ENCODE measurements at places on chromosomes 11 and 22.

DNA sequence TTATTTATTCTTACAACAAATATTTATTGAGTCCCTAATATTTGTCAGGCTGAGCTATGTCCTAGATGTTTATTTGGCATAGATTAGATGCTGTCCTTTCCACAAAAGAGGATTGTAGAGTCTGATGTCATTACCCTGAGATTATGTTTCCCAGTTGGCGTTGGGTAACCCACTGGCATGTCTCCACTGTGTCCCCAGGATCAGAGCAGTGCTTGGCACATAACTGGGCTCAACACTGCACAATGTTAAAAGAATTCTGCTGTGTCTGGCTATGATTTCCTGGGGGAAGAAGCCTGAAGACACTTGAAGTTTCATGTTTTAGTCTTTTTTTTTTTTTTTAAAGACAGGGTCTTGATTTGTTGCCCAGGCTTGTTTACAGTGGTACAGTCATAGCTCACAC is 4.0 kb downstream of the RCN1 start:
- no peak for DNase-seq

GRCh38 chr11:22459048-22459447 is 120.9 kb downstream of the SLC17A6 start:
- no peak for DNase-seq

DNA sequence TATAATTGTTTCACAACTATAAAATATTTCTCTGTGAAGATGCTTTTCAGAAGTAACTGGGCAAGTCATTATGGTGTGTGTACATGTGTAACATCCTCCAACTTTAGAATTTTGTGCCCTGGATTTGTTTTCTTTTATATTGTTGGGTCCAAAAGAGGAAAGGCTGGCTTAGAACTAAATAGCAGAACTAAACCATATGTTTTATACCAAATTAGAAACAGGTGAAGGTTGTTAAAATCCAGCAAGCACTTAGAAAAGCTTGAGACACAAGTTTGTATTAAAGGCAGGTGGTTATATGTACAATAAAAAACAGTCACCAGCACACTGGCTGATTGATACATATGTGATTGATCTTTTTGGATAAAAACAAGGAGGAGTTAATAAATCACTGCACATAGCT is 158.5 kb downstream of the WNT11 start:
- no peak for DNase-seq

GRCh38 chr11:10456519-10456918 is 1.5 kb downstream of the AMPD3 start:
- no peak for DNase-seq

DNA sequence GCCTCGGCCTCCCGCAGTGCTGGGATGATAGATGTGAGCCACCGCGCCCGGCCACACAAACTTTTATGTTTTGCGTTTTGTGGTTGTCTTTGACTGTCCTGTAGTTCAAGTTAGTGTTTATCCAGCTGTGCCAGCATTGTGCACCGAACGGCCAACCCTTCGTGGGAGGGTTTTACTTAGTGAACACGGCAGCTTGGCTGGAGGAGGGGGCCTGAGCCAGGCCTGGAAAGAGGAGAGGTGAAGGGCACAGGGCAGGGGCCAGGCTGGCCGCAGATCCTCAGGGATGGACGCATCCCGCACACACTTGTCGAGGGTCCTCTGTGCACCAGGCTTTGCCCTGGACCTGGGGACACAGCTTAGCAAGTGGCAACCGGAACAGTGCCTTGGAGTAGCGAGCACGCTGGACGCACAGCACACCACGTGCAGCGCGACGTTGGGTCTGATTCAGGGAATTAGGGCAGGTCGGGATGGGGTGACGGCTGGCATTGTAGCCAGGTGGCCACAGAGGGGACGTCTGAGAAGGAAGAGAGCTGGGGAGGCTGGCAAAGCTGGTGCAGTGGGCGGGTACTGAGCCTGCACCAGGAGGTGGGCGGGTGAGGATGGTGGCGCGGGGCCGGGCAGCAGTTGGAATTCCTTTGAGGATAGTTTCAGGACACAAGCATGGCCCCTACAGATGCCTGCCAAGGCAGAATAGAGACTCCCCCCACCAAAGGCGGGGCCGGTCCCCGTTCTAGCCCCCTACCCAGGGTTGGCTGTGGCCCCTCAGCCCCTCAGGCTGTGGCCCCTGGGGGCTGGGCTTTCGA is 13.4 kb downstream of the EPS8L2 start:
- no peak for DNase-seq

DNA sequence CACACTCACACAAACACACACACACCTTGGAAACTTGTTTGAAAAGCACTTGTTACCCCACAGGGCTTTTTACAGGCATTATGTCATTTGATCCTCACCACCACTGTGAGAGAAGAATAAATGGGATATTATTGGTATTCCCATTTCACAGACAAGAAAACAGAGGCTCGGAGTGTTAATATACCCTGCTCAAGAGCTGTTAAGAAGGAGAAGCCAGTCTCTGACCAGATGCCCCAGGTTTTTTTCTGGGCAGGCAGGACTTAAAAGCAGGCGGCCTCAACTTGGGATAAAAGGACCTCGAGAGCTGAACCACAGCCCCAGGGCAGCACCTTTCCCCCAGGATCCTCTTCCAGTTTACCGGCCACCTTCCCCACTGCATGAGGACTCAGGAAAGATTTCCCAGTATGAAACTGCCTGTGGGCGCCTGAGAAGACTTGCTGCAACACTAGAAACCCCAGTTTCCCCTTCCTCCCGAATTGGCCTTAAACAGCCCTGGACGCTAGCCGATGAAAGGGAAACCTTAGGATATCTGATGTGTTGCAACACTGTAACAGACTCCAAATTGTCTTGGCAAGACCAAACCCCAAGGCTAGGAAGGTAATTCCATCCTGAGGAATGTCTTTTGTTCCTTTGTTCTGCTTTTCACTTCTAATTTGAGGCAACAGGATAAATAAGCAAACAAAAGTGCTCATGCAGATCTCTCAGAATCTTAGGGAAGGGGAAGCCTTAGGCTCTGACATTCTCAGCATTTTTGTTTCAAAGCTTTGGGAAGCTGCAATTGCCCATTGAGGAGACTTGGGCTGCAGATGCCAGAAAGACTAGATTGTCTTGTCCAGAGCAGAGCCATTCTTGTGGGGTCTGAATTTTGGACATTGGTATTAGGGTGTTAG is 173.5 kb downstream of the TRIM29 start:
- no peak for DNase-seq

DNA sequence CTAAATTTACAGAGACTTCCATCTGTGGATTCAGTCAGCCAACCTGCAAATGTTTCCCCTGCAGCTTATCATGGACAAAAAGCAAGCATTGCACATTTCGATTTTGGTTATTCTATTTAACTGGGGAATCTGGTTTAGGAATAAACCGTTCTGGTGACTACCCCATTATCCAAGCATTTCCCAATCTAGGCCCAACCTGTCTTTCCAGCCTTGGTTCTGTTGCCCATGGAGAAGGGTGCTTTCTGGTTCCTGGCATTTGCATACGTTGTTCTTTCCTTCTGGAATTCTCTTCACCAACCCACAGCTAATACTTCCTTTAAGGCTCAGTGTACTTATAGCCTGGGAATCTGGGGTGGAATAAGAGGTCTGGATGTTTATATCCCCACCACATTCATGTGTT is 1.4 kb upstream of the TMEM123 start:
- DNase-seq: no peak

- DNase-seq: peak; percentile 0
These were observed 41.0 kb upstream of the TH start for GRCh38 chr11:2212411-2213251.

- no peak for DNase-seq
These were observed 2.3 kb upstream of the IRAG1 start for GRCh38 chr11:10695833-10696232.

All from activated naive CD8-positive, alpha-beta T cell treated with anti-CD3 and anti-CD28 coated beads, Interleukin-2, amount 50 U/mL, for 24 hours (primary cell).